ELR (cell line): ENCODE measurements at places on chromosomes 4 and X.

- DNase-seq: no peak
Observed at GRCh38 chr4:38871593-38871992, 4.0 kb downstream of the FAM114A1 start.

DNA sequence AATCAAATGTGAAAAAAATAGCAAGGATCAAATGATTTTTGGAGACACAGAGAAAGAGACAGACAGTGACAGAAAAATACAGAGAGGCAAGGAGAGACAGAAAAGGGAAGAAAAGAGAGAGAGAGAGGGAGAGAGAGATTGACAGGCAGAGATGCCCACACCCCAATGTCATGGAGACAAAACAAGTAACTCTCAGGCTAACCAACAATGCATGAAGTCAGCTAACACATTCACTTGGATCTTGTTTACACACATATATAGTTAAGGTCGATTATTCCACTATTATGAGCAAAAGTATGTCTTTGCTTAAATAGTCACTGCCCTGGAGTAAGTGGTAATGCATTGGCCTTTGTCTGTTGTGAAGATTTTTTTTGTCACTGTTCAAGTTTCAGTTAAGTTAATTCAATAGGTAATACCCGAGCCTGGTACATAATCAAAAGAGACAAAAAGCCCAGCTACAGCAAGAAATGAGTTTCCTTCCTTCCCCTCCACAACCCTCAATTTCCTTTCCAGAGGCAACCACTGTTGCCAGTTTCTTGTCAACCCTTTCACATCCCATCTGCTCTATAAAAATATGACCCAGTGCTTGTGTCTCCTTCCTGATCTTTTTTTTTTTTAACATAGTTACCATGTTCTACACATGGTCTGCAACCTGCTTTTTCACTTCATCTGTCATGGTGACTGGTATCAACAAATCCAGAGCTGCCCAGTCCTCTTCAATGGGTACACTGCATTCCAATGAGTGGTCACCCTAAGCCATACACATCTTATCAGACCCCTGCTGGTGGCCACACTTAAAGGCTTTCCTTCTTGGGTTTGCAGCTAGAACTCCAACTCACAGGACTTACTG is 52.1 kb downstream of the PROM1 start:
- no peak for DNase-seq

DNA sequence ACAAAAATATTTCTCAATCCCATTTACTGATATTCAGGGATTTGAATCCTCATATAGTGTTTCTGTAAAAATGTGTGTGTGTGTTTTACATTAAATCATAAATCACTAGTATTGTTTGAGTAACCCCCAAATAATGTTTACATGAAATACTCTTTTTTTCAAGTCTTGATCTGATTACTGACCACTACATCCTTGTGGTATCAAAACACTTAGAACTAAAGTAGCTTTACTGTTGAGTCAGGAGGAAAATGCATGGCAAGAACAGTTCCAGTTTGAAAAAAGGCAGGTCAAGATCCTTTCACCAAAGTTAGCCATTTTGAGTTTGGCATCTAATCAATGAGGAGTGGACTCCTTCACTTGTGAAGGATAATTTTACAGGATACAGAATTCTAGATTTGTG is 3.6 kb upstream of the WDR19 start:
- DNase-seq: peak; percentile 7

- DNase-seq: no peak
Observed at GRCh38 chrX:122546269-122546668, 637.8 kb upstream of the GRIA3 start.

DNA sequence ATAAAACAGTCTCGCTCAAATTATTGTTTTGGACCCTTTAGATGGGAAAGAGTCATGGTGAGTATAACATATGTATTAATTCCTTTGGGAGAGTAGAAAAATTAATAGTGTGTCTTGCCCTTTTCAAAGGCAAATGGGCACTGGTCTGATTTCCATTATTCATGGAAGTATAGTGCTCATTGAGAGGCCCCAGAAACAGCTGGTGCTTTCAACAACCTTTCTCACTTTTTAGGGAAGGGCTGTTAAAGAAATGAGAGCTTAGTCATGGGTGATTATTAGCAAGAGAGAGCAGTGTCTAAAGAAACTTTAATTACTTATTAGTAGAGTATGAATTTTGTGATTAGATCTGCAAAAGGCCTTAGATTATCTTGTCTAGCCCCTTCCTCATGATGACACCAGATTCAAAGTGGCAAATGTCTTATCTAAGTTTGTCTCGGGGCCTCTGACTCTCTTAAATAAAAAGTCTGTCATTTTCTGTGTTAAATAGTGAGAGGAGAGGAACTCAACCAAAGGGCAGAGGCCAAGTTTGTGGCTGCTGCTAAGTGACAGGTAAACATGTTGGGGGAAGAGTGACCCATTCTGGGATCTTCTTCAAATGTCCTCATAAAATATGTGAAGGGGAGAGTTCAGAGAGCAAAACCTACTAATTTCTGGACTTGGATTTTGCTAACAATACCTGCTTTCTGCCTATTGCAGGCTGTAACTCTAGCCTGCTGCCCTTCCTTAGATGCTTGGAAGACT is 110.6 kb downstream of the REPS2 start:
- DNase-seq: no peak

DNA sequence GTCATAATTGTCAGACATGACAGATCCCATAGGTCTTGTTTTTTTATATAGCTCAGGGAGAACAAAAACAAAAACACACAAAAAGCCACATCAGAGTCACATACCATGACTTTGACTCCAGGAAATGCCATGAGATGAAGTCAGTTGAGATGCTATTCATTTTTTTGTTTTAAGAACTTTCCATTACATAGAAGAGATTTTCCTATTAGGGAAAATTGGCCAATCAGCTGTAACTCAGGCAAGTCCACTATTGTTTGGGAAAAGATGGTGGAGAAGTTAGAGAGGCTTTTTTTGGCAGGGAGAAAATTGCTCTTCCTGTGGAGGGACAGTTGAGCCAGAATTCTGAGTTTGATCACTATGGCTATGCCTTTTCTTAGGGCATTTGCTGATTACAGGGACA is 72.6 kb downstream of the SMARCA5 start:
- DNase-seq: peak; percentile 4

DNA sequence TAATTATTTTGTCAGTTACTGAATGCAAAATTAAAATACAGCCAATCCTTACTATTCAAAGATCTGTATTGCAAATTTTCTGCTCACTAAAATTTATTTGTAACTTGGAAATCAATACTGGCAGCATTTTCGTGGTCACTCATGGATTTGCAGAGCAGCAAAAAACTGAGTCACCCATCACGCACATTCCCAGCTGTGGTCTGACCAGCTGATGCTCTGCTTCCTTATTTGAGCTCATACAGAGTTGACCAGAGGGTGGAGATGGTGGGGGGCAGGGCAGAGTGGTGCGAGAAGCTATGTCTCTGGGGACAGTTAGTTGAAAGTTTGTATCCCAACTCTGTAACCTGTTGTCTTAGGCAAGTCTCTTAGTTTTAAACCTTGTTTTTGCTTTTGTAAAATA is 214.8 kb downstream of the SPCS3 start:
- peak; percentile 89 for DNase-seq

- no peak for DNase-seq
Observed at GRCh38 chr4:188194421-188194820, 55.2 kb downstream of the TRIML1 start.

- DNase-seq: peak; percentile 61
Observed at GRCh38 chr4:138576684-138577083, 334.5 kb upstream of the SLC7A11 start.
